Pancreas (tissue), 10 donors: ENCODE measurements at places on chromosomes 5 and 9.

- H3K27ac ChIP-seq = no peak overlapping the region
- DNase-seq = no peak
- H3K4me1 ChIP-seq = no peaks in the 10 kb centered on the region
- H3K36me3 ChIP-seq = no peaks in the 10 kb centered on the region
- no peak overlapping the region for H3K4me3 ChIP-seq
Observed at GRCh38 chr5:39238366-39239105, 19.2 kb upstream of the FYB1 start.

GRCh38 chr9:21682381-21682780, 120.1 kb upstream of the MTAP start:
- no peaks in the 10 kb centered on the region for H3K36me3 ChIP-seq
- H3K27me3 ChIP-seq = no peaks in the 10 kb centered on the region
- H3K4me1 ChIP-seq = no peaks in the 10 kb centered on the region
- no peak overlapping the region for H3K4me3 ChIP-seq
- no peak overlapping the region for H3K27ac ChIP-seq
- no peak for DNase-seq

DNA sequence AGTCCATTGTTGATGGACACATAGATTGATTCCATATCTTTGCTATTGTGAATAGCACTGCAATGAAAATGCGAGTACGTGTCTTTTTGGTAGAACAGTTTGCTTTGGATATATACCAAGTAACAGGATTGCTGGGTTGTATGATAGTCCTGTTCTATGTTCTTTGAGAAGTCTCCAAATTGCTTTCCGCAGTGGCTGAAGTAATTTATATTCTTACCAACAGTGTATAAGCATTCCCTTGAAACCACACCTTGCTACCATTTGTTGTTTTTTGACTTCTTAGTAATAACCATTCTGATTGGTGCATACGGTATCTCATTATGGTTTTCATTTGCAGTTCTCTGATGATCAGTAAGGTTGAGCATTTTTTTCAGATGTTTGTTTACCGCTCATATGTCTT, 792.9 kb downstream of the PTPRD start:
- no peak for DNase-seq
- no peaks in the 10 kb centered on the region for H3K27me3 ChIP-seq
- no peaks in the 10 kb centered on the region for H3K4me1 ChIP-seq
- H3K27ac ChIP-seq = no peak overlapping the region

- no peak overlapping the region for H3K27ac ChIP-seq
- H3K27me3 ChIP-seq = no peaks in the 10 kb centered on the region
- DNase-seq = peak; percentile 29
- no peaks in the 10 kb centered on the region for H3K36me3 ChIP-seq
- peaks cover 3% of the 10 kb centered on the region for H3K4me1 ChIP-seq
- no peak overlapping the region for H3K4me3 ChIP-seq
Observed at GRCh38 chr9:137456061-137456863, 2.9 kb downstream of the NSMF start.

DNA sequence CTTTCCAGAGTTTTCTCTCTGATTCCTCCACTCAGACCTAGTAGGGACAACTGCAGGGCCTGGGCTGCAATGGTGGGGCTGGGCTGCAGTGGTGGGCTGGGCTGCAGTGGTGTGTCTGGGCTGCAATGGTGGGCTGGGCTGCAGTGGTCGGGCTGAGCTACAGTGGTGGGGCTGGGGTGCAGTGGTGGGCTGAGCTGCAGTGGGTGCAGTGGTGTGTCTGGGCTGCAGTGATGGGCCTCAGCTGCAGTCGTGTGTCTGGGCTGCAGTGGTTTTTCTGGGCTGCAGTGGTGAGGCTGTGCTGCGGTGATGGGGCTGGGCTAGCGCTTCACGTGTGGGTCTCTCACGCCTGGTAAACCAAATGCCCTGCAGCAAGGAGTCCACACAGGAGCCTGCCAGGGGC, 27.4 kb downstream of the ABO start:
- no peaks in the 10 kb centered on the region for H3K4me1 ChIP-seq
- H3K4me3 ChIP-seq = no peak overlapping the region
- H3K36me3 ChIP-seq = no peaks in the 10 kb centered on the region

DNA sequence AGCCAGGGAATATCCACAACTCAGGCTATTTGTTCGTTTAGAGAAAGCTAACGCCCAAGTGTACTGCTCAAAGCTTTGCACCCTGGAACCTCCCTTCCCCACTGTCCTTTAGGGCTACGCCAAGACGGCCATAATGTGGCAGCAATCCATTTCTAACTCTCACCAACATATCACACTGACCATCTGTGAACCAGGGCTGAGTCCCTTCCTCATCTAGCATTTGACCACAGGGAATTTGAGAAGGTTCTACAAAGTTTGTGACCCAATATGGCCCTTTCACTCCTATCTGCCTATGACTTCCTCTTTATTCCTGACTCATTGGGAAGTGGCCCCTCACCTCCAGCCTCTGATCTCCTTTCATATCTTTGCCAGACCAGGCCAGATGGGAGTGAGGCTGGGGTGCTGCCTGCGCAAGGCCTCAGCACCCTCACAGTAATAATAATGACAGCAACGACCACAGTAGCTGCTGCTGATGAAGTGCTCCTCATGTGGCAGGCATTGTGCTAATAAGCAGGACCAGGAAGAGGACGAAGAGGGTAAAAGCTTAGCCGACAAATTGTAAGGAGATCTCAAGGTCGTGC, 9.3 kb upstream of the ARAP3 start:
- no peaks in the 10 kb centered on the region for H3K27me3 ChIP-seq
- peaks cover 3% of the 10 kb centered on the region for H3K4me1 ChIP-seq
- no peak overlapping the region for H3K27ac ChIP-seq
- no peak for DNase-seq
- H3K36me3 ChIP-seq = no peaks in the 10 kb centered on the region
- H3K4me3 ChIP-seq = no peak overlapping the region

GRCh38 chr5:80070338-80071056, 35.3 kb downstream of the THBS4 start:
- no peak overlapping the region for H3K4me3 ChIP-seq
- H3K27ac ChIP-seq = no peak overlapping the region
- DNase-seq = no peak
- no peaks in the 10 kb centered on the region for H3K4me1 ChIP-seq
- no peaks in the 10 kb centered on the region for H3K27me3 ChIP-seq

GRCh38 chr9:107274953-107275422, 8.1 kb upstream of the RAD23B start:
- no peak for DNase-seq
- no peak overlapping the region for H3K4me3 ChIP-seq
- no peaks in the 10 kb centered on the region for H3K27me3 ChIP-seq
- no peak overlapping the region for H3K27ac ChIP-seq
- H3K36me3 ChIP-seq = no peaks in the 10 kb centered on the region

- no peaks in the 10 kb centered on the region for H3K4me1 ChIP-seq
- no peak for DNase-seq
- H3K27me3 ChIP-seq = no peaks in the 10 kb centered on the region
- H3K27ac ChIP-seq = no peak overlapping the region
- H3K36me3 ChIP-seq = no peaks in the 10 kb centered on the region
Observed at GRCh38 chr5:148746826-148747535, 79.4 kb upstream of the ADRB2 start.

GRCh38 chr5:65198456-65199120, 283.1 kb downstream of the ADAMTS6 start:
- H3K27ac ChIP-seq = no peak overlapping the region
- H3K4me3 ChIP-seq = no peak overlapping the region
